G401 (cell line): ENCODE measurements at places on chromosomes 12 and 14. TPM values are rescaled to one million over a fixed set of nuclear protein-coding genes. Genes with fewer than 3 reads are reported as not detected.

The GUCY2C gene
- not detected in 2 replicates for total RNA-seq

The SMIM41 gene
- not detected in 2 replicates for total RNA-seq

The CNTN1 gene
- not detected in 2 replicates for total RNA-seq

The TBX5 gene
- total RNA-seq = not detected in 2 replicates

The OR6C65 gene
- not detected in 2 replicates for total RNA-seq

The INSM2 gene
- 0.17 TPM in 1 of 2 replicates, not detected in the other for total RNA-seq

The CYP27B1 gene
- total RNA-seq = 0.18 and 3.9 TPM in 2 replicates

The SRRM4 gene
- total RNA-seq = not detected in 2 replicates

The ANO4 gene
- total RNA-seq = not detected in 2 replicates

The SLC25A21 gene
- 4.3 and 8.2 TPM in 2 replicates for total RNA-seq

The VPS29 gene
- total RNA-seq = 35.3 and 45.0 TPM in 2 replicates

The GLT8D2 gene
- total RNA-seq = 9.5 and 19.2 TPM in 2 replicates

GRCh38 chr12:51972849-51973273 is 21.4 kb downstream of the ACVR1B start:
- no peak for DNase-seq

DNA sequence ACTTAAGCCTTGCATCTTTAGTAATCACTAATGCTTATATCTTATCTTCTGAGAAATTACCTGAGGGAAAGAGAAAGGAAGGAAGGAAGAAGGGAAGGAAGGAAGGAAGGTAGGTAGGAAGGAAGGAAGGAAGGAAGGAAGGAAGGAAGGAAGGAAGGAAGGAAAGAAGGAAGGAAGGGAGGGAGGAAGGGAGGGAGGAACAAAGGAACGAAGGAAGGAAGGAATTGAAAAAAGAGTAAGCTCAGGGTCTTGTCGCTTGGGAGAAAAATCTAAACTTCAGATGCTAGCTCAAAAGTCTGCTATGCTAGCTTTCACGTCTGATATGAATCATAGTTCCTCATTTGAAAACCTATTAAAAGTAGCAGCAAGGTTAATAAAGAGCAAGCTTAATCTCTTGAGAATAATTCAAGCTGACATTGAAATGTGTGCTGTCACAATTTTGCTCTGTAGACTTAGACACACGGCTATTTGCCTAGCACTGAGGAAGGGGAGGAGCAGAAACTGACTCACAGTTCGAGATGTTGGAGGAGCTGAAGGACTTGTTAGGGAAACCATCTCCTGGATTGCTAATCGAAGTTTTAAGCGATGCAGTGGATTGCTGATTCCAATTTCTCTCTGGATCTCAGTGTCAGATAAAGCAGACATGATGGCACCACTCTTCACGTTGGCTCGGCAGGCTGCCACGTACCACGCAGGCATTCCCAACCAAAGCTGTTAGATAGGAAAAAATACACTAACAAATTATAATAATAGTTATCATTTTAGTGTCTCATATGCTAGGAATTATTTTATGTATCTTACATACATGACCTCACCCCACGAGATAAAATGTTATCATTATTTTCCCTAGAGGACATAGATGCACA is 216.7 kb downstream of the ACSS3 start:
- no peak for DNase-seq

DNA sequence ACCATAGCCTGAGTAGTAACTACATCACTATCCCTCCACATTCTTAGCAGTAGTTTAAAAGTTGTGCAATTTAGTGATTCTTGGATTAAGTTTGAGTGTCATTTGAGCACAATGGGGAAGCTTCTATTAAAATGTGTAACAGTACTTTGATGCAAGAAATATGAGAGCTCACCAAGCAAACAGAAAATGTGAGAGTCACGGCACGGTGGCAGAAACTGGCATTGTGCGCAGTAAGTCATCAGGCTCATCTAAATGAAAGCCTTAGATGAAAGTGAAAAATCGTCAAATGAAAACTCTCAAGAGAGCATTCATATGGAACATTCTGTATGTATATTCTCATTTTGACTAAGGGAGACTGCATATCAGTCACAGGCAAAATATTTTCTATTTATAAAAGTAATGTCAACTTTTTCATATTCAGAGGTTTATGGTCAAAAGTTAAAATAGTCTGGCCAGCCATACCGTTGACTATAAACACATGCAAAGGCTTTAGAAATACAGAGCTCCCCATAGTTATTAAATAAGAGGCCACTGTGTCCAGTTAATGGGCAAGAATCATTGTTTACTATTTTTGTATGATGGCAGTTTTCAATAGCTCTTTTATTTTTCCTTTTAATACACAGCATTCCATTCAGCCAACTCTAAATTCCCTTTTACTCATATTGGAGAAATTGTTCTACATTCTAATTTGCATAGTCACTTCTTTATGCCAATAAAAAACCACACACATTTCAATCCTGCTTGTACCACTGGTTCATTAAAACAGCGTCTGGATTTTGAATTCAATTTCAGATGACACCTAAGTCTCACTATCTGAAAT is 167.9 kb downstream of the PRKD1 start:
- no peak for DNase-seq

DNA sequence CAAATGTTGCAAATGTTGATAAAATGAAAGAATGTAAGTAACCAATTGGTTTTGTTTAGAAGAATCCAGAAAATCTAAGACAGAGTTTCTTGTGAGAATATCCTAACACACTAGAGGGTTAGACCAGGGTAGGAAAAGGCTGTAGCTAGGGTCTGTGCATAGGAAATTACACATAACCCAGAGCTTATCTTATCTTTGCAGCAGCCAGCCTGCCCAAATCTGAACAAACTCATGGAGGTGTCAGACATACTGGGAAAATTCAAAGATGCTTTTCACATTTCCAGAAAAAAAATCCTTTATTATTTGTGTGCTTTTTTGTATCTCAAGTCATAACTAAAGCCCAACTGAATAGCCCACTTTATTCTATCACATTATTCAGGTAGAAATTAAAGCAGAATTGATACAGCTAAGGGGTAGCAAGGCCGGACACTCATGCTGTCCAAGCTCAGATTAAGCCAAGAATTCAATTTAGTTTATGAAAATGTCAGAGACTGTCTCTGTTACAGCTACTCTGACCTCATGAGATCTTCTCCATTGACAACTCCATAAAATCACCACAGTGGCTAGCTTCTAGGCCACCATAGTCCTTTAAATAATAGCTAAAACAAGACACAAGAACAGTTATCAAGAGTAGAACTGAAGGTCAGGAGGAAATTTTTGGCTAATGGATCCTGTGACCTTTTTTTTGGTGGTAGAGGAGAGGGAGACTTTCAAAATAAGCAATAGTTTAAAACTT is 169.6 kb upstream of the RASSF8 start:
- DNase-seq = no peak

GRCh38 chr14:106694638-106695393 is 1168.4 kb downstream of the TMEM121 start:
- no peak for DNase-seq

DNA sequence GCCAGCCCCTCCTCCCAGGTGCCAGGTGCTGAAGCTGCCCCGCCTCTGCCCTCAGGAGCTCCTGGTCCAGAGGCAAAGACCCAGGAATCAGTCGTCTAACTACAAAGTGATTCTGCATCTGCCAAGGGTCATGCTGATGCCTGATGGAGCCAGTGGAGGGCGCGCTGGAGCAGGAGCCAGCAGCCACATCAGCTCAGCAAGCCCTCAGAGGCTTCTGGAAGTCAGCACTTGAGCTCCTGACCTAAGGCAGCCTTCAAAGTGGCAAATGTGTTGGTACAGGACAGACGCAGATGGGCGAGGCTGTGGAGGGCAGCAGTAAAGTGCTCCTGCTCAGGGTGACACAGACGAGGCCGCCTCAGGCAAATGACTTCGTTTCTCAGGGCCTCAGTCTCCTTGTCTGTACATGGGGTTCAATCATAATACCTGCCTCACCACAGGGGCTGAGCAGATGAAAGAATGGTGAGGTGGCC is 10.9 kb downstream of the C12orf43 start:
- DNase-seq = peak; percentile 8
